ENCODE measurements at places on chromosomes 1 and 21.

DNA sequence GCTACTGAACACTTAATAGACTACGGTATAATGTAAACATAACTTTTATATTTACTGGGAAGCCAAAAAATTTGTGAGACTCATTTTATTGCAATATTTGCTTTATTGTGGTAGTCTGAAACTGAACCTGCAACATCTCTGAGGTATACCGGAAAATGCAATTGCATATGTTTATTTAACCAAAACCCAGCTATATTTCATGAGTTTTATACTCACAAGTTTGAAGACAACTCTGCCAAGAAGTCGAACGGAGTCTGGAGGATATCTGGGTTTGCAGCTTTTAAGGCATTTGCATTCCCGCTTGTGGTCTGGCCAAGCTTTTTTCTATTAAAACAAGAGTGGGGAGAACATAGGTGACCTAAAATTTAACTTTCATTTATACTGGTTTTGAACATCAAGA is 171.9 kb downstream of the SMYD3 start:
- DNase-seq: no peak

DNA sequence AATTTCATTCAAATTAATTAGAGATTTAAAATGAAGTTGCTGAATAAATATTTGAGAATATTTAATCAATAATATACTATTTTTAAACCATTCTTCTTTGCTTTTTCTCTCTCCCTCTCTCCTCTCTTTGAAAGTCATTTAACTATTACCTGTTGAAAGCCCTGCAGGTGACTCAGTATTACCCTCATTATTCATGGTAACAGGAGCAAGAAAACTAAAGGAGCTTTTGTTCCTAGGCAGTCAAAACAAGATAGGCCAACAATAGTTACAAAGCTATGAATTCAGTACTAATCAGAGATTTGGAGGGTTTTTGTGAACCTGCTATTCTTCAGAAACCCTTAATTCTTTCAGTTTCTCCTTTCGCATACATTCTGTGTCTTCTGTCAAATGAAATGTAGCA is 721.3 kb upstream of the NCAM2 start:
- DNase-seq: no peak

- no peak for DNase-seq
Measured at GRCh38 chr1:21035794-21036193, 140.9 kb downstream of the EIF4G3 start.

DNA sequence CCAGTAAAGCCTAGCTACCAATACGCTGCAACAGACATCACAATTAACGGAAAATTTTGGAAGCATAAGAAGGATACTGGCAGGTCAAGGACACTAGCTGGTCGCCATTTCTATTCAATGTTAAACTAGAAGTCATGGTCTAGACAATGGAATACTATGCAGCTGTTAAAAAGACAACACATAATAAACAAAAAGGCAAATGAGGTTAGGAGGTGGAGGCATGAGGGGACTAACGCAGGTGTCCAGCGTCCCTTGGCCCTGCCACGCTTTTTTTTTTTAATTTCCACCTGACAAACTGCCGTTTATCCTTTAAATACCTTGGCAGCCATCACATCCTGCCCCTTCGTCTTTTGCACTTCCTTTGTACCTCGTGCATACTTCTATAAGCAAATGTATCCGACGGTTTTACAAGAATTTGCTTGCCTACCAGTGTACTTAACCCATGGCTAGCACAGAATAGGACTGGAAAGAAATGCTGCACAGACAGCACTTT is 698 bp upstream of the SLC22A15 start:
- DNase-seq: no peak

GRCh38 chr1:169545472-169545871 is 40.8 kb downstream of the F5 start:
- no peak for DNase-seq

GRCh38 chr1:2942410-2942809 is 78.9 kb upstream of the ACTRT2 start:
- no peak for DNase-seq

DNA sequence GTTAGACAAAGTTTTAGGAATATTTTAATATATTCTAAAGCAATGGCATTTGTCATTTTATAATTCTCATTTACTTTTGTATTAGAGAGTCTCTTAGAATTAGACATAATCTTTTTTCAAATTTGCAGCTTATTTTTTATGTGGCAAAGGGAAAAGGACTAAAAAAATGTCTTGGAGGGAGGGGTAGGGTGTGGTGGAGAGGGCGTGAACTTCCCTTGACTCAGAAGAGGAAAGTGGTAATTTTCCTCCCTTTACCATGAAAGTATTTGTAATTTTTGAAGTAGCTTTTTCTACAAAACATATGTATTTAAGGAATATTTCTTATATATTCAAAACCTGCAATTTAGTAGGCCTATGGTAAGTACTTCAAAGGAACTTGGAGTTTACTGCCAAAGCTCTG is 6.9 kb upstream of the RABGAP1L start:
- DNase-seq: no peak

GRCh38 chr1:211356723-211357407 is 30.2 kb downstream of the TRAF5 start:
- no peak for DNase-seq

GRCh38 chr1:41109310-41110197 is 88.0 kb upstream of the SLFNL1 start:
- DNase-seq: no peak

GRCh38 chr1:232519186-232519585 is 110.7 kb downstream of the SIPA1L2 start:
- DNase-seq: no peak

GRCh38 chr1:72224506-72224905 is 57.8 kb downstream of the NEGR1 start:
- DNase-seq: no peak

- no peak for DNase-seq
Measured at GRCh38 chr1:22370190-22370498, 81.5 kb upstream of the ZBTB40 start.

- no peak for DNase-seq
Measured at GRCh38 chr21:17491716-17492414, 21.0 kb upstream of the CXADR start.

DNA sequence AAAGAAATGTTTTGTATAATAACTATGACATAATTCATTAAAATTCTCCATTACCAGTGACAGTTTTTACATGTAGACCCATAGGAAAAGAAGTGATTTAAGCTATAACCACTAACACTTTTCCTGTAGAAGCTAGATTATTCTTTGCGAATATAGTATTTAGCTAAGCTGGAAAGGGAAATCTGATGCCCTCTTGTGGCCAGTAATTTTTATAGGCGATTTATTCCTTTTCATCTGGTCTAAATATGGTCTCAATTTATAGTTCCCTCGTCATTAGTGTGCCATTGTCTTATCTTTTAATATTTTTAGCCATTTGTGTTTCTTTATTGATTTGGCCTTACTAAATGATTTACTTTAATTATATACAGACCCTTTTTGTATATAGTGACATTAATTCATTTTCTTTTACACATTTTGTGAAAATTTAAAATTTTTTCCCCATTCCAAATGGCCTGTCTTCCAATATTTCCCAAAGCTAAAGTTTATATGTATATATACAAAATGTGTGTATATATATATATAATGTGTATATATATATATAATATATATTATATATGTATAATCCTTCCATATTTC is 26.7 kb downstream of the BTG3 start:
- no peak for DNase-seq

GRCh38 chr1:17405898-17406759 is 33.3 kb downstream of the RCC2 start:
- no peak for DNase-seq

DNA sequence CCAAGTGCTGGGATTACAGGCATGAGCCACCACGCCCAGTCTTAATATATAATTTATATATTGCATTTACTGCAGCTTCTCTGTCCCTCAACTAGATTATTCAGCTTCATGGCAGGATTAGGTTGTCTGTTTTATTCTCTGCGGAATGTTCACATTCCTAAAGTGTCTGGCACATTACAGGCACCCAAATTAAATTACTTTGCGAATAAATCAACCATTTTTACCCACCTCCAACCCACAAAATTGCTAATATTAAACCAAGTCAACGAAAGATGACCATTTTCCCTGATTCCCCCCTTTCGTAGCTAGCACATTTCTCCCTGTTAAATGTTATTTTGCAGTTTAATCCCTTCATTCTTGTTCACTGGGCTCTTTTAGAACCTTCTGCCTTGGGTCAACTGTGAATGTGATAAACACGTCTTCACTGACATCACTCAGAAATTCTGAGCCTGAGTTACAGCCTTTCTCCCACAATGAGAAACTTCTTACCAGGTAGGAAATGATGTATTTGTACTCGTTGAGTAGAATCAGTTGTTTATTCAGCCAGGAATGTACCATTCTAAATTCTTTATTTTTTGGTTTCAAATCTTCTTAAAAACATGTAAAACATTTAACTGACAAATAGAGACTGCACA is 35.9 kb downstream of the THAP3 start:
- DNase-seq: no peak

- DNase-seq: no peak
Measured at GRCh38 chr1:232381394-232382100, 248.4 kb downstream of the SIPA1L2 start.

GRCh38 chr1:225808136-225808535 is 1.8 kb upstream of the EPHX1 start:
- DNase-seq: no peak

DNA sequence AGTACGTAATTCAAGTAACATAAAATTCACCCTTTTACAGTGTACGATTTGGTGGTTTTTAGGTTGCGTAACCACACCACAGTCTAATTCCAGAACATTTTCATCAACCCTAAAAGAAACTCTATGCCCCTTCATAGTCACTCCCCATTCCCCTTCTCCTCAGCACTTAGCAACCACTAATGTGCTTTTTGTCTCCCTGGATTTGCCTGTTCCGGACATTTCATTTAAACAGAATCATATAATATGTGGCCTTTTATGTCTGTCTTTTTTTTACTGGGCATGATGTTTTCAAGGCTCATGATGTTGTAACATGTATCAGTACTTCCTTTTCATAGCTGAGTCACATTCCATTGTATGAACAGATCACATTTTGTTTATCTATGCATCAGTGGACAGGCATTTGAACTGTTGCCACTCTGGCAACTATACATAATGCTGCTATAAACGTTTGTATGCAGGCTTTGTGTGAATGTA is 20.8 kb downstream of the OBSCN start:
- DNase-seq: no peak

DNA sequence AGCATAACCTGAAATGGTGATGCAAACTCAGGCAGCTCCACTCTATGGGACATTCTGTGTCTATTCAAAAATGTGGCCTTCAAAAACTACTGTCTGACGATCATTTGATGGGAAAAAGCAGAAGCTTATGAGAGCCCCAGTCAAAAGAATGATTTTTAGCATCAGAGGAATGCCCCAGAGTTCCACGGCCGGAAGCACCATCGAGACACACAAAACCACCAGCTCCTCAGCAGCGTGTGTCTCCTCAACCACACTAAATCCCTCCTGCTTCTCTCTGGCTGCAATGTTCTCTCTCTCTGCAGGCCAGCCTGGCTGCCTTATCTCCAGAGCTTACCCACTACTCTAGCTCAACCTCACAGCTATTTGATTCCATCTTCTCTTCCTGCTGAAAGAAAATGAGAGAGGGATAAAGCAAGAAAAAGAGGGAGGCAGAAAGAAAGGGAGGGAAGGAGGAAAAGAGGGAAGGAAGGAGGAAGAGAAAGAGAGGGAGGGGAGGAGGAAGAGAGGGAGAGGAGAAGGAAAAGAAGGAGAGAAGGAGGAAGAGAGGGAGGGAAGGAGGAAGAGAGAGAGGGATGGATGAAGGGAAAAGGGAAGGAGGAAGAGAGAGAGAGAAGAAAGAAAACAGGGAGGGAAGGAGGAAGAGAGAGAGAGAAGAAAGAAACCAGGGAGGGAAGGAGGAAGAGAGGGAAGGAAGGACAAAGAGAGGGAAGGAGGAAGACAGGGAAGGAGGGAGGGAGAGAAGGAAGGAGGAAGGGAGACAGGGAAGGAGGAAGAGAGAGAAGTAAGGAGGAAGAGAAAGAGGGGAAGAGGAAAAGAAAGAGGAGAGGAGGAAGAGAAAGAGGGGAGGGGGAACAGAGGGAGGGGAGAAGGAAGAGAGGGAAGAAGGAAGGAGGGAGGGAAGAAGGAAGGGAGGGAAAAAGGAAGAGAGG is 33.5 kb upstream of the LAPTM5 start:
- DNase-seq: no peak

DNA sequence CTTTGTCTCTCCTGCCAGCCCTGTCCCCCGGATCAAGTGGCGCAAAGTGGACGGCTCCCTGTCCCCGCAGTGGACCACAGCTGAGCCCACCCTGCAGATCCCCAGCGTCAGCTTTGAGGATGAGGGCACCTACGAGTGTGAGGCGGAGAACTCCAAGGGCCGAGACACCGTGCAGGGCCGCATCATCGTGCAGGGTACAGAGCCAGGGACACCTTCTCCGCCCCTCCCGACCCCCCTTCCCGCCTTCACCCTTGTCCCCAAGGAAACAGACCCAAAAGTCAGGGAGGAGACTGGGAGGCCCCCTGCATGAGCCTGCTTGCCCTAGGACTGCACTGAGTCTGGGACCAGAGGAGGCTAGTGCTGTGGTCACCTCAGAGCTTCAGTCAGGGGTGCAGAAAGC is 18.2 kb downstream of the CNTN2 start:
- DNase-seq: no peak

DNA sequence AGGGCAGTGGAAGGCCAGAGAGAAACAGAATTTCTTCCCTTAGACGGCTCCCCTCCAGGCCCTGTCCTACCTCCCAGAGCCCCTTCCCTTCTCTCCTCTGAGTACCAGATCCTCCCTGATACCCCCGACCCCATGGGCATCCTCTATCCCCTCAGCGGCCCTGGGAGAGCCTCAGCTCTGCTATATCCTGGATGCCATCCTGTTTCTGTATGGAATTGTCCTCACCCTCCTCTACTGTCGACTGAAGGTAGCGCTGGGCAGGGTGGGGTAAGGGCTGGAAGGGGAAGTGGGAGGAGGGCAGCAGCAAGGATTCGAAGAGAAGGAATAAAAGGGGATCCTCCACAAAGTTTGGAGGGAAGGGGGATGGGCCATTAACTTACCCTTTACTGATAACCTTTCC is 2.7 kb downstream of the FCER1G start:
- DNase-seq: no peak

- no peak for DNase-seq
Measured at GRCh38 chr1:221371705-221372104, 370.2 kb downstream of the DUSP10 start.

- no peak for DNase-seq
Measured at GRCh38 chr1:231734417-231734816, 107.8 kb downstream of the DISC1 start.

DNA sequence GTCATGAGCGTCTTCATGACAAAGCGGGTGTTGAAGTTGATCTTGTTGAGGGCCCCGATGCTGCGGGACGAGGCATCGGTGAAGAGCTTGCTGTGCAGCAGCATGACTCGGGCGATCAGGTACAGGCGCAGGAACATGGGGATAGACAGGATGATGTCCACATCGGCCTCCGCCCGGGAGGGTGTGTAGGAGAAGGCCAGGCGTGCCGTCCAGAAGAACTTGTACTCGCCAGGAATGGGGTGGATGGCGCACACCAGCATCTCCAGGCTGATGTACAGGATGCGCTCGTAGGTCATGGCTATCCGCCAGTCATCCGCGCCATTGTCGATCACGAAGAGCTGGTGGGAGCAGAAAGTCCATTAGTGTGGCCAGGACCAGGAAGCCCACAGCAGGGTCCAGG is 98.0 kb downstream of the KCNN3 start:
- no peak for DNase-seq
